ENCODE measurements at places on chromosomes 6 and 20.

DNA sequence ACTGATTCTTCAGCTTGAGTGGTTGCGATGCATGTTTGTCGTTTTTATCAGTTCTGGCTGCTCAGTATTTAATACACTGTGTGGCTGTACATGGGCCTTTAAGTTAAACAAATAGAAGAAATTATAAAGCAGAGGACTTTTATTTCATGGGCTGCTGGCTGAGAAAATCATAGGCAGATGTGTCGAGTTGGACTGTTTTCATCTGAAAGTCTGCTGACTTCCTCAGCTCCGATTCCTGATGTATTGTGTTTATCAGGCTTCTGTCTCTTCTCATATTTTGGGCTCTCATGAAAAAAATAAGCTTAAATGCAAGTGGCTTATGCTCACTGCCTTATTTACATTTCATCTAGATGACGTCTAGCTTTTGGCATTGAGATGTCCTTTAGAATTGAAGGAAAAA, 129.5 kb upstream of the GGTLC1 start:
- no peak for DNase-seq

DNA sequence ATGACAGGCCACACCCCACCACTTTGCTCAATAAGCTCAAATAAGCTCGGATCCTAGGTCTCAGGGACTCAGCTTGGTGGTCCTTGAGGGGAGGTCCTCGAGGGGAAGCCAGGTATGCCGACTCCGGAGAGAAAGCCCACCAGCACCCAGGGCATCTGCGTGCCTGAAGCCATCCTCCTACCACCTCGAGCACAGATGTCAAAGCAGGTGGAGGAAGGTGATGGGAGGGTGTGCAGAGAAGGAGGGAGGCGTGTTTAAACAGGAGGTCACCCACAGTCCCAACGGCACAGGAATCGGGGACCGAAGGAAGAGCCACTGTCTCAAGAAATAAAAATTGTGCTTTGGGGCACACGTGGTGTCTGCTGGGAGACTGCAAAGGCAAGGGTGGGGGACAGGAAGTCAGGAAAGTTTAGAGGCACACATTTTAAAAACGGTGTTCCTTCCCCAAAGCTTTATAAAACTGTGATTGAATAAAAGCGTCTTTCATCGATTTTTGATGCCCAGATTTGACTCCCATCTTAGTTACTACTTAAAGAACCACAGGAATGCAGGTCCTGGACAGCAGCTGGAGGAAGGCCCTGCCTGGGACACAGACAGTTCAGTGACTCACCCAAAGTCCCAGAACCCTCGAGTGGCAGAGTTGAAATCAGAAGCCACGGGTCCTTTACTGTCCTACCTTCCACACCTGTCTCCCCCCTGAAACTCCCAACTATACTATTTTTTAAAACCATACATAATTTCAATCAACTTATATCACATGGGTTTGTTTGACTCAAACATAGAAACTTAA, 221.0 kb upstream of the PDE10A start:
- DNase-seq = no peak

DNA sequence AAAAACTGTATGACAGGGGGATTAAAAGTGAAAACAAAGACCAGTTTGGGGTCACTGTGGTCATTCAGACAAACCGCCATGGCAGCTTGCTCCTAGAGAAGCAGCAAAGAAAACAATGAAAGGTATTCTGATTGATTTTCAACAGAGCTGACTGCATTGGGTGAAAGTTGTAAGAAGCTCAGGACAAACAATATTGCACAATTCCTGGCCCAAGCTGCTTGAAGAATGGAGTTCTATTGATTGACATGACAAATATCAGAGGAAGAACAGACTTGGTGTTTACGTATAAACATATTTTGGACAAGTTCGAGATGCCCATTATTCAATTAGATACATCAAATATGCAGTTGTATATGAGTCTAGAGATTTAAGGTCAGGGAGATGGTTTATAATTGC, 62.0 kb downstream of the TRIM38 start:
- no peak for DNase-seq

GRCh38 chr6:163710532-163711470, 296.3 kb downstream of the QKI start:
- no peak for DNase-seq

DNA sequence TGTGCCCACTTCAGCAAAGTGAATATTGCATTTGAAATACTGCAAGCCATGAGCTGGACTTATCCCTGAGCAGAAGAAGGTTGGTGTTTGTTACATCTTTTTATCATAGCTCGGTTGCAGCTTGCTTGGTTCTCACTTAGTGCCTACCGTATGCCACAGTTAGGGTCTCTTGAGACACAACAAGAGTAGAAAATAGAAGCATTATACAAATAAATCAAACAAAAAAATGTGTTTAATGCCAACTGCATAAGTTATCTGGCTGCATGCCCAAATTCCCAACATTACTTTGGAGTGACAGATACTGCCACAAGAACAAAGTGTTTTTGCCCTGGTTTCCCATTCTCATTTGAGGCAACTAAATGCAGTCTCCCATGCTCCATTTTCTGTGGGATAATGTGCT, 53.9 kb upstream of the LAMP5 start:
- no peak for DNase-seq

Data from T-helper 22 cell (primary cell).